Left renal pelvis (tissue), 4 donors: ENCODE measurements at places on chromosomes 6 and 20. TPM values are rescaled to one million over a fixed set of nuclear protein-coding genes. Genes with fewer than 3 reads are reported as not detected.

GRCh38 chr20:18613553-18613952, 25.7 kb downstream of the DTD1 start:
- DNase-seq, result no peak

DNA sequence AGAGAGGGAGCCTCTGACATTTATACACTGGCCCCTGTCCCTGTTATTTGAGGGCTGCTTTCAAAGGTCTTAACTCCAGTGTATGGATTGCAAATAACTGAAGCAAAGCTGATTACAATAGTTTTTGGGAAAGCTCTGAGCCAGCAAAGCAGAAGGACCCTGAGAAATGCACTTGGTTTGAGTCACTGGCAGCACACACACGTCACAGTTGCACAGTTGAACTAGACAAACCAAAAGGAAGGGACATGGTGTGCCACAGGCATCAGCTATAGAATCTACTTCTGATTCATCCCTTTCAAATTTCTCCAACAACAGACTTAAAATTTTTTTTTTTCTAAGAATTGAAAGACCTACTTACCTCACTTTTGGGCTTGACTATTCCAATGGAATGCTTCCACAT, 56.4 kb downstream of the SNRNP48 start:
- DNase-seq, result no peak

- DNase-seq, result no peak
Observed at GRCh38 chr6:157585274-157586087, 204.5 kb downstream of the ZDHHC14 start.

- DNase-seq, result no peak
Observed at GRCh38 chr20:33702861-33703260, 16.7 kb upstream of the E2F1 start.

DNA sequence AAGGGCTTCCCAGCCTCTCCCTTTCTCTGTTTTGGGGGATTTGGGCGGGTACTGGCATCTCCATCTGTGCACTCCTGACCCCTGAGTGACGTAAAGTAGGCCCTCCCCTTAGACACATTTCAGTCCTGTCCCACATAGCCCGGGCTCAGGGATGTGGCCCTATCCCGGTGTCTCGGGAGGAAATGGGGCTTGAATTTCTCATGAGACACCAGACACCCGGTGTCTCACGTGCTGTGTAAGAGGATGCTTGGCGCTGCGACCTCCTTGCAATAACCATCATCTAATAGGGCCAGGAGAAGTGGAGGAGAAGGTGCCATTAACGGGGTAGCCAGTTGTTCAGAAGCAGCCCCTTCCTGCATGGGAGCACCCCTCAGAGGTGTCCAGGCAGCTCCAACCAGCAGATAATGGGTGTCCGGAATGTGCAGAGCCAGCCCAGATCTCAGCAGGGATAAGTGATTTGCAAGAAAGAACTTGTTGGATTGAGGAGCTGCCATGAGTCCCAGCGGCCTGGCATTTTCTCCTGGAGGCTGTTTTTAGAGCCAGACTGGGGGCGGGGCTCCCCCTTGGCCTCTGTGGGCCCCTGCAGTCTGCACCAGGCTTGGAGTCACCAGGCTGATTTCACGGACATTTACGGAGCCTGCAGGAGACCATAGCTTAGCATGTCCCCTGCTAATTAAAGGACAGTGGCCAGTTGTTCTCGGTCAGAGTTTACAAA, 372.0 kb downstream of the PREX1 start:
- no peak for DNase-seq

- DNase-seq, result no peak
Observed at GRCh38 chr6:19834858-19835257, 2.3 kb upstream of the ID4 start.

- no peak for DNase-seq
Observed at GRCh38 chr20:41011551-41012067, 17.0 kb upstream of the TOP1 start.

GRCh38 chr6:63685446-63686379, 50.1 kb downstream of the PHF3 start:
- DNase-seq, result no peak

DNA sequence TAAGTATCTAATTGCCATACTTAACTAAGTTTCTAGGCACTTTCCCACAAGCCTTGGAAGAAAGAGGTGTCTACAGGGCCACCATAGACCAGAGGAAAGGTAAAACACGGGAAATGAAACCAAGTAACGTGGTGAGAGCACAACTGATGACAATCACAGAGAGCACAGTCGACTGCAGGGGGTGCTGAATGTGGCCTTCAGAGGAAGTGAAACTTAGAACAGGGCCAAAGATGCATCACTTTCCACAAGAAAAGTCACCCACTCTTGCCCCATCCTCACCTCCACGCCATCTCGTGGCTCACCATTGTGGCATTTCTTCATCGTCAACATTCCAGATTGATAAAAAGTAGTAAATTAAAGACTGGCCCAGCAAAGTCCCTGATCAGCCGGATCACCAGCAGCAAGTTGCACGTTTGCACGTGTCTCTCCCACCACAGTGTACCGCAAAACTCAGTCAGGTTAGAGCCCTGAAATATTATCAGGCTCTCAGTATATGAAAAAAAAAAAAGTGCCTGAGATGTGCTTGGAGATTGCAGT, 31.4 kb downstream of the HIVEP2 start:
- DNase-seq, result no peak

DNA sequence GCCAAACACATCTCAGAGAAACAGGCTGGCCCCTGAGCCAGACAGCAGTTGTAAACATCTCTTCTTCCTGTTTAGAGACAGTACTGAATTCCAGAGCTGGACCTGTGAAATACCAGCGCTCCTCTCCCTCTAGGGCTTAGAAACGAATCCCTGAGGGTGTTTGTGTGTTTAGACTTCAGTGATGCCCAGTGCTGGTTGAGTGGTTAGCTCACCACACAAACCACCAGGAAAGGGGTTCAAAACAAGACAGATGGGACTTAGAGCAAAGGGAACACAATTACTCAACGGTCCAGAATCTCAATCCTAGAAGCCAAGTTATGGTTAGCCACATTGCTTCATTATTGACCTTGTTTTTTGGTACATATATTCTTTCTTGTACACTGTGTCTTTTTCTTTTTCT, 108.7 kb upstream of the TMEM170B start:
- DNase-seq, result no peak

DNA sequence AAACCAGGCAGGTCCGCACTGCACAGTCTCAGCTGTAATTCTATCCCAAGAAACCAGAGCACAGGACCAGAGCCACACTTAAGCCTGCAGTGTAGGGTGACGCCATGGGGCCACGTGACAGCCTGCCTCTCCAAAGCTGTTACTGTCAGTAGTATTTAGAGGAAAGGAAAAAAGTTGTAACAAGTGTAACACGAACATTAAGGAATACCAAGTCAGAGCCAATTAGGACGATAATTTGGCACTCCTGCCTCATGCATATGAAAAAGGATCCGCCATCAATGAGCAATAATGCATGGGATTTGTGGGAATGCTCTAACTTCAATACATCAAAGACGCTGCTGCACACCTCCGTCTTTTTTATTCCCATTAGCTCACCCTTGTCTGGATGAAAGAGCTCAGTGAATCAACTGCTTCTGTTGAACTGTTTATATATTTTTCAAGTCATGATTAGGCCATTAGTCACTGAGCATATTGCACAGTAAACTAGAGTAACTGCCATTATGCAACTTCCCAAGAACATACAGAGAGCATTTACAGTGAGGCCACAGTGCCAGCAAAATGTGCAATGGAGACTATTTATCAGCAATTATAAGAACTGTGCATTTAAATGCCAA, 79.9 kb downstream of the ATXN1 start:
- no peak for DNase-seq

- DNase-seq, result no peak
Observed at GRCh38 chr6:137926207-137926731, 59.2 kb downstream of the TNFAIP3 start.

GRCh38 chr6:152094276-152094675, 286.8 kb downstream of the ESR1 start:
- no peak for DNase-seq

GRCh38 chr20:36314734-36315544, 8.8 kb downstream of the DLGAP4 start:
- DNase-seq, result no peak

KCNK15 gene
- polyA plus RNA-seq, result 0.09 TPM

NKAIN4 gene
- 40.8 TPM for polyA plus RNA-seq
